Esophagus squamous epithelium (tissue), 5 donors: ENCODE measurements at places on chromosomes 6 and 20. TPM values are rescaled to one million over a fixed set of nuclear protein-coding genes. Genes with fewer than 3 reads are reported as not detected.

The B3GAT2 gene
- under 0.01 TPM for total RNA-seq

GRCh38 chr6:7546383-7546782 is 4.9 kb downstream of the DSP start:
- DNase-seq, result no peak

The DLK2 gene
- total RNA-seq, result 24.8 TPM

The WFDC2 gene
- not detected for total RNA-seq
